Non-pigmented ciliary epithelial cell (primary cell): ENCODE measurements at places on chromosomes 2 and 18.

DNA sequence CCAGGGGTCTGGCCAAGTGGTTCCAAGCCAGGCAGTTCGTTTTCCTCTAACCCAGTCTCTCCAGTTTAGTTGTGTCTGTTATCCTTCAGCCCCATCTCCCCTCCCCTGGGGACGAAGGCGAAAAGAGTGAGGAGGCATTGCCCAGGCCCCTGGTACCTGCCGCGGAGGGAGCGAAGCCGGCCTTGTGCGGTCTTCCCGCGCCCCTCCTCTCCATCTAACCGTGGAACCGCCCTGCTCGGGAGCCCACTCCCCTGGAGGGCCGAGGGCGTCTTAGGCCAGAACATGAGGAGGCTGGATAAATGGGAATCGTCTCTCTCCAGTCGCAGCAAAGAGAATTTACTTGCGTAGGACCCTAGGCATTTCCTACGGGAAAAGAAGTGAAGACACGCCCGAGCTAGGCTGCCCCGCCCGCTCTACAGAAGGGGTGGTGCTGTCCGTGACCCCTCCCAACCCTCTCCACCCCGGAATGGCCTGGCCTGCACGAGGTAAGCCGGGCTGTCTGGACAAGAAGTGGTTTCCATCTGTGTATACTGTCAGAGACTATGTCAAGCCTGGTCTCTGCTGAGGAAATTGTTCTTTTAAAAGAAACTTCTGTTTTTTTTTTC is 156.2 kb downstream of the MIB1 start:
- DNase-seq, result no peak

GRCh38 chr2:192655916-192656315 is 461.2 kb upstream of the TMEFF2 start:
- no peak for DNase-seq

GRCh38 chr2:78993518-78994148 is 31.9 kb upstream of the REG3G start:
- DNase-seq, result no peak

DNA sequence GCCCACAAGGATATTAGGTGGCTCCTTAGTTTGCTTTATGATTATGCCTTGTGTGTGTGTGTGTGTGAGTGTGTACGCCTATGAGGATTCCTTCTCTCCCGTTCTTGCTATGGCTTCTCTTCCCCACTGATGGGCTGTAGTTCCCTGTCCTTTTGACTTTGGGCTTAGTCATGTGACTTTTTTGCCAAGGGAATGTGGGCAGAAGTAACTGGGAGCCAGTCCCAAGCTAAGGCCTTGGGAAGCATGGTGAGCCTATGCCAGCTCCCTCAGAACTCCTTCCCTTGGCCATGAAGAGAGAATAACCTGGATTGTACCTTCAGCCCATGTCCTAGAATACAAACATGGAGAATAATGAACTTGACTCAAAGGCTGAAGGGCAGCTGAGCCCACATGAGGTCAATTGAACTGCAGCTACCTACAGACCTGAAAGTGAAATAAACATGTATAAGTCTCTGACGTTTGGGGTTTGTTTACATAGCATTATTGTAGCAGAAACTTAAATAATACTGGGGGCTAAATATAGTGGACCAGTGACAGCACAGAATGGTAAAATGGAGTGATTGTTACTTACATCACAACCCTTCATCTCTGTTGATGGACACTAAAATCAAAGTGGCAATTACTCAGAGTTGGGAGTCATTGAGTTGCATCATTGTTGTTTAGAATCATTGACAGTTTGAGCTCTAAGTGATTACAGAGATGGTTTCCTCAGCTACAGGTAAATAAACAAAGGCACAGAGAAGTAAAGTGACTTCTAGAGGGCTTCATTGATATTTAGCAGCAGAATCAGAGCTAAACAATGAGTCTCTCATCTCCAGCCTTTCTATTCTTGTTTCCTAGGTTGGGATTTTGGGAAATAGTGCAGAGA is 15.3 kb upstream of the IL36G start:
- no peak for DNase-seq

DNA sequence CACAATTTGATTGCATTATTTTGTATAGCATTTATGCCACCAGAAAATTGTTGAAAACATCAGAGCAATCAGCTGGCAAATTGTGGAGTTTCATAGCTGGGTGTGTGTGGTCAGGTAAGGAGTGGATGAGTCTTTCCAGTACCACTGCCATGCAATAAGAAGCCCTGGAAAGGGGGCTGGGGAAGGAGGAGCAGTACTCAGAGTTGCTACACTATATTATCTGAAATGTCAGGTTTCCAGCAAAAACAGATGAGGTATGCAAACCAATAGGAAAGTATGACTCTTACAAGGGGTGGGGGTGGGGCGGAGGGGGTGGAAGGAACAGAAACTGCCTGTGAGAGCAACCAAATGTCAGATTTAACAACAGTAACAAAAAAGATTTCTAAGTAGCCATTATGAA is 112.2 kb downstream of the SOS1 start:
- DNase-seq, result peak; percentile 13

- no peak for DNase-seq
Measured at GRCh38 chr18:35804377-35804776, 168.1 kb upstream of the RMP24 start.
